ENCODE measurements at places on chromosomes 3 and 15. TPM values are rescaled to one million over a fixed set of nuclear protein-coding genes. Genes with fewer than 3 reads are reported as not detected.
A peak's percentile ranks its signal among the peaks of the same experiment; 100 is the strongest.

GRCh38 chr3:179613807-179614206 is 9.2 kb downstream of the NDUFB5 start:
- DNase-seq: no peak

- no peak for DNase-seq
Measured at GRCh38 chr3:42721690-42722089, 19.1 kb upstream of the HHATL start.

DNA sequence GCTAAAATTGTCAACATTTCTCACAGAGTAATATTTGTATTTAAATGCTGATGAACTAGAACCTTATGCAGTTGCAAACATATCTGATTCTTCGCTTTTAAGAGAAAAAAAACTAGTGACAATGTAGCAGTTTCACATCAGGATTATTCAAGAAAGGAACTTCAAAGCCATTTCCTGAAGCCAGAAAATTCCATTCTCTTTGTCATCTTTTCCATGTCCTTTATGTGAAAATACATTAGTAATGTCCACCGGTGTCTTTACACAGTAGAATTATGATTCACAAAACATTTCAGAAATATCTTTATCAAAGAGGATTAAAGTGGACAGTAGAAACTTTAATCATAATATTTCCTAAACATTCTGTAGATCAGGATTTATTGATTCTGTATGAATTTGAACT is 12.7 kb upstream of the LXN start:
- DNase-seq: no peak

- DNase-seq: no peak
Measured at GRCh38 chr15:49901321-49901720, 217.7 kb downstream of the ATP8B4 start.

DNA sequence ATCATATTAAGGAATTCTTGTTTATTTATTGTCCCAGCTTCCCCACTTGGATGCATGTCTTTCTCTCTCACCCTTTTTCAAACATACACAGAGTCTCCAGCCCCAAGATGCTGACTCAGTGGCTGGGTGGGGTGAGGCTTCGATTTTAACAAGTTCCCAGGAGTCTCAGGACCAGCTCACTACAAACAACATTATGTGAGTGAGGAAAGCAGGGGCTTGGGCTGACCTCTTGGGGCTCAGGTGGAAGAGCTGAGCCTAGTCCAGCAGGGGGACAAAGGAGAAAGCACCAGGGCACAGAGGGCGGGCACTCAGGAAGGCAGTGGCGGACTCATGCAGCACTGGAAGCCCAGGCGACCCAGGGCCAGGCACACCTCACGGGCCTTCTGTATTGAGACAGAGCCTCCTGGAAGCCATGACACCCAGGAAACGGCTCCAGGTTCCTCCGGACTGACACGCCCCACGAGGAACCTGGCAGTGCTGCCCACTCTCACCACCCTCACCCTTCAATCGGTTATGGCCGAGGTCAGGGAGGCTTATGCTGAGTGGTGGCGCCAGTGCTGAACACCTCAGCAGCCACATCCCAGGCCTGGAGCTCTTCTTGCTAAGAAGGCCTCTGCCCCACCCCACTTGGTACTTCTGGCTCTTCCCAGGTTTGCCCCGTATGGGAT is 97.4 kb downstream of the LRIG1 start:
- no peak for DNase-seq

DNA sequence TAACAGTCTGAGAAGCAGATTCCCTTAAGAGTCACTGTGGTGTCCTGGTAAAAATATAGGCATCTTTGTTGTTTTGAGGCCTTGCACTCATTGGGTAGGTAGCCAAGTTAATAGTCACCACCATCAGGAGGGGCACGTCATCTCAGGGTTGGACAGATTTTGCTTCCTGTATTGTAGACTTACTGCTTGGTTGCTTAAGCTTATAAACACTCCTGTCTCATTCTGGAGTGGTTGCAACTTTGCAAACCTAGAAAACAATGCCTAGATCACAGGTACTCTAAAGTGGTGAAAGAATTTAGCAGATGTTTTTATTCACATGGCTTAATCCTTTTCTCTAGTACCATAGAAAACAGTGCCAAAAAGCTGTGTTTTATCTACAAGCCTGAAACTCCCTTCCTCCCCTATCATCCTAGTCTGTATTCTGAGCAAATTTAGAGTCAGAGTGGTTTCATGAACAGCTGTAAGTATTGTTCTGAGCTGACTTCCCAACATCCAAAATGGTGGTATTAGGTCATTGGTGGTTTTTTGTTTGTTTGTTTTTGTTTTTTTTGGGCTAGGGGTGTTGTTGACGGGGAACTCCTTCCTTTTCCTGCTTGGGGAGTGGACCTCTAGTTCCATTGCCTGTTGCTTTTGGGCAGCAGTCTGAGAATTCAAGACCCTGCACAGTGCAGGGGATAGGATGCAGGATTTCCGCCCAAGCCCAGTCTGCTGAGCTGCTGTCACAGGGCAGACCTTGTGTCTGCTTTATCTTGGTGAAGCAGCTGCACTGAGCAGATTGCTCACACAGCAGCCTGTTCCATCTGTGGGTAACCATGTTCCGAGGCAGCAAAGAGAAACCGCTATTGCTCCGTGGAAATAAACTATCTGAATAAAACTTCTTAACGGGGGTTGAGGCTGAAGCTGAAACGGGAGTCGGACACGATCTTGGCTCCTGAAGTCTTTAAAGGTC is 202.0 kb downstream of the AKAP13 start:
- DNase-seq: peak; percentile 95

- DNase-seq: no peak
Measured at GRCh38 chr15:57866149-57866736, 159.7 kb downstream of the POLR2M start.

- no peak for DNase-seq
Measured at GRCh38 chr3:64398006-64398405, 172.7 kb upstream of the PRICKLE2 start.

DNA sequence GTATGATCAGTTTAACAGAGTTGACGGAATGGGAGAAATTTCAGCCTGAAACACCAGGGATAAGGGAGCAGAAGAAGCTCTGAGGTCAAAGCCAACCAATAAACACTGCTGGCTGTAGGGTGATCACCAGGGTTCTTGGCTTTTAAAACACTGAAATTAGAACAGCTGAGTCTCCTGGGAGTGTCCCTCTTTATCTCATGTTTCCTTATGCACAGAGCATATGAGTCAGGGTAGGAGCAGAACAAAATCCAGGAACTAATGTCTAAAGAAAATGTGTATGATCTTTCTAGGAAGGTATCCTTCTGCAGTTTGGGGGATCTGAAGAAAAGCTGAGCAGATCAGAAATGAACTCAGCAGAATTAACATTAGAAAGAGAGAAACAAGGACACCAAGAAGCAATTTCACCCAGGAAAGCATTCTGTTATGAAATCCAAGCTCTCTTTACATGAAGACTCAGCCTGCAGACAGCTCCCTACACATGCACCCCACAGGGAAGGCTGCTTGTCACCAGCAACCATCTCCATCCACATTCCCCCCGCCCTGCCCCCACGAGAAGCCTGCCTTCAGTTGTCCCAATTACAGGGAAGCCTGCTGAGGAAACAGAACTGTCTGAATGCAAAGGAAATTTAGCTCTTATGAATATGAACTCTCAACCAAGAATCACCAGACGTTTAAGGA is 469.7 kb downstream of the PDCD6IP start:
- DNase-seq: no peak

- no peak for DNase-seq
Measured at GRCh38 chr15:78035861-78036476, 41.5 kb downstream of the TBC1D2B start.

DNA sequence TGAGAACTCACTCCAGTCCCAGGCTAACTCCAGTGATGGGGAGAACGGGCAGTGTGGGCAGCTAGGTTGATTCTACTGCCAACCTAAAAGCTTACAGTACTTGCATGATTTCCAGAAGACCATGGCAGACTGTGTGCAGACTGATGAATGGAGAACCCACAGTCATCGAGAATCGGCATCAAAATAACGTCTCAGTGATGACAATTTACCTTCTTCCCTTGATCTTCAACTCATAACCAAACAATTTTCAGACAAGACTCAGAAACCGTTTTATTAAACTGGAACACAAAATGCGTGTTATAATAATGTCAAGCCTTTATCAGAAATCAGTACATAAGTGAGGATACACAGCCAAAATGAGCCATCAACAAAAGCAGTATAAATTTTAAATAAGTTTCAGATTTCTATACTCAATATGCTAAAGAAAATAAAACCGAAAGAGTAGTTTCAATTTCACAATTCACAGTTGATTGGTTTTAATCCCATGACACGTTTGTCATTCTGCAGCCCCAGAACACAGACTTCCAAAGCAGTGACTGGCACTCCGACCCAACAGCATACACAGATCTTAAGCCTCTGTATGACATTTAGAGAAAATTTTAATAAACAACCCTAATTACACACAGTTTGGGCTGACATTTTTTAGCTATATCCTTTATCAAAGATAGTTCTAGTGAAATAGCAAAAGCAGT is 54.5 kb downstream of the ZMAT3 start:
- no peak for DNase-seq

DNA sequence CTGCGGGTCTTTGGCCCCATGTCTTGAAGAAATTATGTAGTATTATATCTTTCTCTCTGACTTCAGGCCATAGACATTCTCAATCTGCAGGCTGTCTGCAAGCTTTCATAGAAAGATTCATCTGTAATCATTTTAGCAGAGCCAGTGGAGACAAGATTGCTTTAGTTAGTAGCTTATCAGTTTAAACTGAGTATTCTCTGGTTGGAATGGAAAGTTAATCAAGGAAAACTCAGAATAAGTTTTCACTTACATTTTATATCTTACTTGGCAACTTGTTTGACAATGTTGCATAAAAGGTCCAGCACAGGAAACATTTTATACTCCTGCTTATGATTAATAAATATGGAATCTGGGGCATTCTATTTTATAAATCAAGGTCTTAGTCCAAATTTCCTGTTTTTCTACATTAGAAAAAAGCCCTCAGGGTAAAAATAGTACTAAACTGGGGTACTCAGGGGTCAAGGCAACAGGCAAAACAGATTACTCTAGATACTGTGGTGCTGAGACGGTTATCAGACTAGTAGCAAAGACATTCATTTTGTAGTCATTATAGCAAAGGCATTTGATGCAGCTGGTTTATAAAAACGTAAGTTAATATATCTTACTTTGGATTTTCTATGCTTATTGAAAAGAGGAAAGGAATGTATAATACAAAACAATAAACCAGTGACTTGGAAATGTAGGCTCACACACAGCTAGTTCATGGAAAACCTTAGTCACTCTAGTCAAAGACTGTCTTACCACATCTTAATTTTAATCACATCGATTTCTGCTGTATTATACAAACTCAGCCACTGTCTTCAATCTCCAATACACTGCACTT is 45.2 kb upstream of the FILIP1L start:
- DNase-seq: no peak

DNA sequence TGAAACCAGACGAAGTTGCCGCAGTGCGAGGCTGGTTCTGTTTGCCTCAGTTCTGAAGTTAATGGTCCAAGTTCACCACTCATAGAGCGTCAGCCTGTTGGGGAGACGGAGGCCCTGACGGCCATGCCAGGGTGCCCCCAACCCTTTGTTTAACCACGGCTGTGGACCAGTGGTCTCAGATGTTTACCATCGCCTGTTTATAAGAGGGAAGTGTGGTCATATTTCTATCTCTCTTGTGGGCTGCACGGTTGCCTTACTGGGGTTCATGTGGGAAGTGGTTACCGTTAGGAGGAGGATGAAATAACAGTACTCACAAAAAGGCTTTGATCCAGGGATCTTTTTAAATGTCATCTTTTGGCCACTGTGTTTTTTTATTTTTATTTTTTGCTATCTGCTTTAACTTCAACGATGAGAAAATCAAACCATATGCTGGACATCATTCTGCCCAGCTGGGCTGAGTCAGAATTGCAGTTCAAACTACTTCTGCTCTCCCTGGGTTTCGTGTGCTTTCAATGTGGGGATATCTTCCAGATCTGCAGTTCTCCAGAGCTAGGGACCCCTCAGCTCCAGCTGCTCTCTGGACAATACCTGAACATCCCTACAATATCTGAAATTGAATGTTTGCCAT is 17.8 kb downstream of the SMAD3 start:
- no peak for DNase-seq

DNA sequence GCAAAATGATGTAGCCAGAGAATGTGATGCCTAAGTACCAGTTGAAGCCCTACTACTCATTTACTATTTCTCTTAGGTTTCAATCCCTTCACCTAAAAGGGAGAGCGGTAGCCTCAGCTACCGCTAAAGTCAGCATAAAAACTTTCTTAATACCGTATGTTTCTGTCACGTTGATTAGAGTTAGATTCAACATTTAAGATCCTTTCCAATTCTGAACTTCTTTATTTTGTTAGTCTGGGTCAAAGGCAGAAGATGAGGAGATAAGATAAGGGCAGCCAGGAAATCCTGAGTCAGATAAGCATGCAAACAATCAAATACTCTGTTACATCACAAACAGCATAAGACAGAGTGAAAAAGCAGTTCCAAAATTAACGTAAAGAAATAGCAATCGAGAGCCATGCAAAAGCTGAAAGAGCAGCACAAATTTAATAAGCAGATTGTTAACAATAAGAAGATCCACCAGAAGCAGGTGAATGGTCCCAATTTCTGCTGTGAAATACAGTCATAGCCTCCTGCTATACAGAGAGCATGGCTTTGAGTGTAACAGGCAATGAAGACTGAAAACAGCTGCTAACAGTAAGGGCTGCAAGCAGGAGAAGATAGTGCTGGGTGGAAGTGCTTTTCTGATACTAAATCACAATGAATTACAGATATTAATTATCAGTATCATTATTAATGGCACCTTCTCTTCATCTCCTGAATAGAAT is 3.0 kb downstream of the TMEM207 start:
- DNase-seq: peak; percentile 58

DNA sequence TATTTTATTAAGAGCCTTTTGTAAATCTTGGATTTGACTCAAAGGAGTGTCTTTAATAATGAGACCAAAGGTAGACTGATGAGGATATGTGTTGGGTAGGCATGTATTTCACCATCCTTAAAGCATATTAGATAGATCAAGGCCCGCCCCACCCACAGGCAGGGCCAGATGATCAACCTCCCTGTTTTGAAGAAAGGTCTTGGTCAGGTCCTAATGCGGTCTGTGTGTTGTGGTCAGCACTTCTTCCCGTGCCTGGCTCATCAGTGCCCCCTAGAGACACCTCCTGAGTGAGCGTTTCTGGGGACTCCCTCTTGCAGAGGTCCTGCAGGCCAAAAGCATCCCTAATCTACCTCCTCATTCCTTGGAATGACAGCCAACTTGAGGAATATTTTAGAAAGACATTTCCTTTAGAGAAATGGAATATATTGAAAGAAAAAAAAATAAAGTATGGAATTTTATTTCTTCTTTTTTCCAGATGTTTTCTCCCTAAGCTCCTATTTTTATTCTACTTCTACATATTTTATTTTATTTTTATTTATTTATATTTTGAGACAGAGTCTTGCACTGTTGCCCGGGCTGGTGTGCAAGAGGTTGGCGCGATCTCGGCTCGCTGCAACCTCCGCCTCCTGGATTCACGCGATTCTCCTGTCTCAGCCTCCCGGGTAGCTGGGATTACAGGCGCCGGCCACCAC is 6.0 kb downstream of the TM4SF4 start:
- DNase-seq: peak; percentile 81

CPA3 gene
- total RNA-seq: 80.5 TPM

FBXL2 gene
- 1.9 TPM for total RNA-seq

SEMA6D gene
- under 0.01 TPM for total RNA-seq

C3orf22 gene
- not detected for total RNA-seq

DLEC1 gene
- total RNA-seq: 0.54 TPM

LTK gene
- total RNA-seq: 1.6 TPM

ADAM10 gene
- total RNA-seq: 57.6 TPM

GOLGA8T gene
- not detected for total RNA-seq

ERICH6 gene
- total RNA-seq: not detected

AQP9 gene
- total RNA-seq: 0.54 TPM

DOCK3 gene
- total RNA-seq: 1.3 TPM

TM4SF1 gene
- 114 TPM for total RNA-seq

FBXL22 gene
- 0.54 TPM for total RNA-seq

FETUB gene
- not detected for total RNA-seq

CD200 gene
- total RNA-seq: 12.1 TPM

ACAN gene
- total RNA-seq: not detected

PLCB2 gene
- 123 TPM for total RNA-seq
